ENCODE measurements at places on chromosomes 1 and 21.

DNA sequence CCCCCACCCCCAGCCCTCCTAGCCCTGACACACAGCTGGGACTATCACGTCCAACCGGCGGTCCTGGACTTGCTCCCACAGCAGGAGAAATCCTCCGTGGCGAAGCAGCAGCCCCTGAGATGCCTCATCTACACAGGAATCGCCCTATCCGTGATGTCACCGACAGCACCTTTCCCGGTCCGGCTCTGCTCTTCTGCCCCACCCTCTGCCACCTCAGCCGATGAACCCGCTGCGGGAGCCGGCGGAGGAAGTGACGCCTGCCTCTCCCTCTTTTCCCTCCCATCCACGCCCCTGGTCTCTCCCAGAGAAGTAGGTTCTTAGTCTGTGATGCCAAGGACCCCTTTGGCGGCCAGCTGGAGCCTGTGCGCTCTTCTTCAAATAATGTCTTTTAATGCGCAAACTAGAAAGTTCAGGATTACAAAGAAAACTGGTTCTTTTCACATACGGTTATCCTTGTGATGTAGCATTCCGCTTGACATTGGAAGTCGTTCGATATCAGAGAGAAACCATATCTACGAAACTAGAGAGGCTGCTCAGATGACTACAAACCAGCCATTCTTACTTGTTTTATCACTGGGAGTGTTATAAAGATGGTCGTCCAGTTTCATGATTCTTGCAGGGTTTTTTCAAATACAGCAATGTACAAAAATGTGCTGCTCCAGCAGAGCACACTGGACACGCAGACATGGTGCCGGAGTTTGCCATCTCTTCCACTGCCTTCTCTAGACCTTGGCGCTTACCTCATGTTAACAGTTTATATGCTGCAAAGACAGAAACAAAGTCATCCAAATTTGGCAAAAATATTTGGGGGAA is 120.3 kb downstream of the PPIAL4G start:
- DNase-seq, result peak; percentile 37

GRCh38 chr1:173333581-173333980 is 126.5 kb upstream of the TNFSF4 start:
- DNase-seq, result peak; percentile 40

DNA sequence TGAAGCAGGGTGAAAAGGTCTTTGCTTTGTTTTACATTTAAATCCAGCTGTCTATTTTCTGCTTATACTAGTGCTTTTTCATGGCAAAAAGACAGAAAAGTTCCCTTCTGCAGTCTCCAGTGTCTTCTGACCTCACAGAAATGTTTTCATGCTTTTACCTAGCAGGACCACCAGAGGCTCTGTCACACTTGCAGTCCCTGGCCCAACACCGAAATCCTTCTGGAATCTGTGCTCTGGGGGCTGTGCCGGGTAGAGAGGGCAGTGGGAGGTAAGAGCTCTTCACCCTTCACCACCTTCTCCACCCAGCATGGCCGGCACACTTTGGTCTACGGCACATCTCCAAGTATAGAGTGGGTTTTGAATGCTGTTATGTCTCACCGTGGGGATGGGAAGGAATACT is 20.8 kb downstream of the GNAT2 start:
- no peak for DNase-seq

DNA sequence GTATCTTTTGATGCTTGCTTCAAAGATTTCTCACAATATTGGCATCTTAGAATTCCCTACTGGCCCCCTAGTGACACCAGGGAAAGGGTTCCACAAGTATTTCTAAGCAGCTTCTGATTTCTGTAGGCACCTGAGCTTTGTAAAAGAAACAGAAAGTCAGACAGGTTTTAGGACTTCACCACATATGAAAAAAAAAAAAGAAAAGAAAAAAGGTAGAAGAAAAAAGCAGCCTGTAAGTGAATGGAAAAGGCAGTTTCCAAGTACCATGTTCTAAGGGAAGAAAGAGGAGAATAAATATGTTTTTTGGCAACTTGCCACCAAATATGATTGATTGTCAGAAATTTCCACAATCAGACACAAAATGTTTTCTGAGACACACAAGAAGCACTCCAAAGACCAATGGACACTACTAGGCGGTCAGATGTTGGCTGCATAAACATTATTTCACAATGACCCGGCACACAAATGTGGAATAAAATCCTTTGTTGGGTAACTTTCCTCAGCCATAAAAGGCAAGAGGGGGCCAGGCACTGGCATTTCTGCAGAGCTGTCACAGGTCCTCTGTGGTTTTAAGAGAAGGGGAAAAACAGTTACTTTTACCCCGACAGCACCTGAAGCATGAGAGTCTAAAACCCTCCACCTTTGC is 12.7 kb upstream of the CPLANE2 start:
- peak; percentile 98 for DNase-seq

GRCh38 chr1:94025383-94026340 is 95.3 kb downstream of the ABCA4 start:
- DNase-seq, result peak; percentile 75

- DNase-seq, result no peak
Observed at GRCh38 chr1:25990702-25991395, 7.0 kb downstream of the PAFAH2 start.

DNA sequence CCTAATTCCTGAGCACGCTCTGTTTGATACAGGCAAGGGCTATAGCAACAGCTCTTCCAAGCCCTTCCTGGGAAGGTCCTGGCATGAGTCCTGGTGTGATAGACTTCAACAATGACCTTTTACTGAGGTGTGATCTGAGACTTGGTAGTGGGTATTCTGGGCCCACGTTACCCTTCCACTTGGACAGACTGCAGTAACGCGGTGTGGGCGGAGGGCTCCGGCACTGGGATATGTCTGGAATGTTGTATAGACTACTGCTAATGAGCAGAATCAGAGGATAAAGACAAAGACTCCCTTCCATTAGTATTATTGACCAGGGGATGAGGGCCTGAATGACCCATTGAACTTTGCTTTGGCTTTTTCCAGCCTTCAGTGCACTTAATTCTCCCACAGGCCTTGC is 262.3 kb downstream of the RWDD3 start:
- no peak for DNase-seq

GRCh38 chr21:35895598-35895997 is 164.7 kb downstream of the SETD4 start:
- DNase-seq, result no peak

- no peak for DNase-seq
Observed at GRCh38 chr1:157551694-157552693, at the start of gene FCRL5. TSS of gene FCRL5 (minus strand) at chr1:157552515. CDS start at chr1:157552362, 153 bp downstream.

DNA sequence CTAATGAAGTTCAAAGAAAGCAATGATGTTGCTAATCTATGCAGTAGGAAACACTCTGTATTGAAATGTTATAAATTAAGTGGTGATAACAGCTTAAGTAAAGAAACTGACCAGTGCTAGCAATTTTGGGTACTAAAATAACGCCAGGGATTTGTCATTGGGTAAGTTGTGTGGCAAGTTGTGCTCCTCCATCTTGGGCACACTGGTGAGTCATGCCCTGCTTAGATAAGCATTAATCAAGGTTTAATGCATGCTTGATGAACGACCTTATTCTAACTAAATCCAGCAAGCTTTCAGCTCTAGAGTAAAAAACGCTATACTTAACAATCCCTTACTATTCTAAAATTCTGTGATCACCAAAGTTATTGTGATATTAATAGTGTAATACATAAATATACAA is 25.2 kb downstream of the VAMP4 start:
- peak; percentile 72 for DNase-seq

GRCh38 chr21:45209685-45210284 is 77.9 kb downstream of the POFUT2 start:
- no peak for DNase-seq

- no peak for DNase-seq
Observed at GRCh38 chr1:229164836-229165735, 105.8 kb upstream of the RAB4A start.

GRCh38 chr1:87898431-87898830 is 569.8 kb downstream of the LMO4 start:
- DNase-seq, result peak; percentile 66

GRCh38 chr1:55423376-55423775 is 208.2 kb upstream of the USP24 start:
- no peak for DNase-seq

- DNase-seq, result peak; percentile 12
Observed at GRCh38 chr1:118077331-118078045, 107.5 kb downstream of the SPAG17 start.

DNA sequence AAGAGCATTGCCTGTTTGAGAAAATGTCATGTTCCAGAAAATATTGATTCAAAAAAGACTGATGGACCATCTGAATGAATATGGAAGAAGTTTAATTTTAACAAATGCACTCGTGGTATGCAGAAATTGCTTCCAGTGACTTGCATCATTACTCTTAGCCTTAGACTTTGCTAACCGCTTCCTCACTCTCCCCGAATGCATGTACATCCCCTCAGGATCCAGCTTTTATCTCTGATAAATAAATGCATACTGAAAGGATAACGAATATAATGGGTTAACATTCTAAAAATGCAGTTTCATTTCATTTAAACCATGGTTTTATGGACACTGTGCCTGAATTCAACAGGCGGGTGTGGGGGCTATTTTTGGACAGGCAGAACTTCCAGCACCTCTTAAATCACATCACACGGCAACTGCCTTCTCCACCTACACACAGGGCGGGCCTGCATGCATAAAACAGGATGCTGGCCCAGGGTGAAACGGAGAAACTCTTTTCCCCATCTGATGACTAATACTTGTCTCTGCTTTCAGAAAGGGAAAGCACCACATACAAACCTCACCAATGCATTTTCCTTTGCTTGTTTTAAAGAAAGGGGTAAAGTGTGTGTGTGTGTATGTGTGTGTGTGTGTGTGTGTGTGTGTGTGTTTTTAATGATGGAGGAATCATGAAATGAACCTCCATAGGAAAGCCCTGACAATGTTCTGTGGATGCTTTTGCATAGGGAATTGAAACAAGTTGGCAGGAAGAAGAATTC is 48.7 kb downstream of the SPAG17 start:
- peak; percentile 1 for DNase-seq

- DNase-seq, result no peak
Observed at GRCh38 chr1:227929751-227930472, 17.8 kb downstream of the WNT9A start.

GRCh38 chr1:7320661-7321060 is 450.4 kb upstream of the VAMP3 start:
- DNase-seq, result no peak

DNA sequence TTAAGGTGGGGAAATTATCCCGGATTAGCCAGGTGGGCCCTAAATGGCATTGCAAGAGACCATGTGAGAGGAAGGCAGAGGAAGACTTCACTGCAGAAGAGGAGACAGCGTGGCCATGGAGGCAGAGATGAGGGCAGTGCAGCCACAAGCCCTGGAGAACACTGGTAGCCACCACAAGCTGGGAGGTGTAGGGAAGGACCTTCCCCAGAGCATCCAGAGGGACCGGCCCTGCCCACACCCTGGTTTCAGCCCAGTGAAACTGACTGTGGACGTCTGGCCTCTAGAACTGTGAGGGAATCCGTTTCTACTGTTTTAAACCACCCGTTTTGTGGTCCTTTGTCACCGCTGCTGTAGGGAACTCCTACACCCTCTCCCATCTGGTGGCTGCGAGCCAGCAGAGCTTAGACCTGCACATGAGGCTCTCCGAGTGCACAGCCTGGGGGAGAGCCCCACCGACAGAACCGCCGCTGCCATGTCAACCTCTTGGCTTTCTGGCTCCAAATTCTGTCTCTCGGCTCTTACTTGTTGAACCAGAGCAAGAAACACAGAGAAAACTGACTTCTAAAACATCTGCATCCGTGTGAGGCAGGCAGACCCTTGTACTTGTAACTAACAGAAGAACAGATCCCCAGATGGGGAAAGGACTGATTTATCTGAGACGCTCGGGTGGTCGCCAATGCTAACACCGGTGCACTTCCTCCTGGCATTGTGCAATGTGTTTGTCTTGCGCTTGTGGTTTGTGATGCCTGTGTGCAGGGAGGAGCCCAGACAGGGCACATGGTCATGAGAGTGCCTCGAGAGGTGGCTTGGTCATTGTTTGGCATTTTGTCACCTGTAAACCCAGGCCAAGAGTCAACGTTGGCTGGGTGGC is 90.8 kb upstream of the TMPRSS2 start:
- no peak for DNase-seq

DNA sequence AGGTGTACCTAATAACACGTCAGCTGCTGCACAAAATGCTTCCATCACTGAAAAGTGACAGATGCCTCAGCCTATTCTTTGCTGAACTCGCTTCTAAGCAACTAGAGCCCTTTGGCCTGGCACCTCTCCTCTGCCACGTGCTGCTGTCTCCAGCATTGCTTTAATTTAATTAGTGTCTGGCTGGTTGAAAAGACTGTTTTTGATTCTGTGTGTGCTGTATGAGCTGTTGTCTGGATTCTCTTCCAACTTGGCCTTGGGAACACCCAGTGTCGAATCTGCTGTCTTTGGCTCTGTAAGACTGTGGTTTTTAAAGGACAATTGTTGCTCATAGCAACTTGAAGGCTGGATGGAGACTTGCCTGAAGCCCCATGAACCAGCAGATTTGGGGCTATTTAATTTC is 109.5 kb downstream of the PSMG1 start:
- DNase-seq, result no peak

- DNase-seq, result no peak
Observed at GRCh38 chr1:167683226-167683625, 38.6 kb upstream of the MPZL1 start.

DNA sequence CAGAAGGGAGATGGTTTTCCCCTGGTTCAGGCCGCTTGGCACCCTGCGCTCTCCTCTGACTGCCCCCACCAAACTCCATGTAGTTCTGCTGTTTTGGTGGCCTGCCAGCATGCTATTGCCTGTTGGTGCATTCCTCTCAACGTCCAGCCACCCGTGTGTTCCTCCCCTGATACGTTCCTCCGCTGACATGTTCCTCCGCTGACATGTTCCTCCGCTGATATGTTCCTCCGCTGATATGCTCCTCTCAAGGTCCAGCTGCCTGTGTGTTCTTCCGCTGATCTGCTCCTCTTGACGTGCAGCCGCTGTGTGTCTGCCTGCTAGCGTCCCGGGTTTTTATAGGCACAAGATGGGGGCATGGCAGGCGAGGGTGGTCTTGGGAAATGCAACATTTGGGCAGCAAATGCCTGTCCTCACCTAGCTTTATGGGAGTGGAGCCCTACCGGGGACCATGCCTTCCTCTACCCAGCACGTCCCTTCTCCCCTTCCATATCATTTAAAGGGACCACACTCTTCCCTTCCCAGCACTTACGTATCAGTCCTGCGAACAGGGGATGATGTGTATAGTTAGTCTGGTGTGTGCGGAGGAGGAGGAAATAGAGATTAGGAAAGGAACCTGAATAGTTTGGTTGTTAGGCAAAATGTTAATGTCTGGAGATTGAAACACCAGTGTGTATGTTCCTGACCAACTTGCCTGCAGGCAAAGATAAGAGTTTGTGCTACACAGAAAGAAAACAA is 40.6 kb upstream of the PLA2G5 start:
- DNase-seq, result peak; percentile 55

All from amniotic epithelial cell (primary cell).